Hindlimb muscle (tissue), 1 donor: ENCODE measurements at places on chromosomes 7 and 10.

GRCh38 chr10:92203919-92204623, 86.8 kb downstream of the CPEB3 start:
- DNase-seq, result no peak

DNA sequence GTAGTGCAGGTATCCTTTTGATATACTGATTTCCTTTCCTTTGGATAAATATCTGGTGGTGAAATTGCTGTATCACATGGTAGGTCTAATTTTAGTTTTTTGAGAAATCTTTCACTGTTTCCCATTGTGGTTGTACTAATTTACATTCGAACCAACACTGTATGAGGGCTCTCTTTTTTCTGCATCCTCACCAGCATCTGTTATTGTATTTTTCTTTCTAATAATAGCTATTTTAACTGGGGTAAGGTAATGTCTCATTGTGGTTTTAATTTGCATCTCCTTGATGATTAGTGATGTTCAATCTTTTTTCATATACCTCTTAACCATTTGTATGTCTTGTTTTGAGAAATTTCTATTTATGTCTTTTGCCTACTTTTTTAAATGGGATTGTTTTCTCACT, 335.4 kb upstream of the MTPN start:
- no peak for DNase-seq

- DNase-seq, result peak; percentile 81
Measured at GRCh38 chr10:93376372-93377293, 105.5 kb downstream of the MYOF start.

GRCh38 chr7:110095372-110096052, 995.4 kb upstream of the LRRN3 start:
- no peak for DNase-seq

GRCh38 chr10:5047912-5048628, 44.4 kb upstream of the AKR1C2 start:
- DNase-seq, result no peak

DNA sequence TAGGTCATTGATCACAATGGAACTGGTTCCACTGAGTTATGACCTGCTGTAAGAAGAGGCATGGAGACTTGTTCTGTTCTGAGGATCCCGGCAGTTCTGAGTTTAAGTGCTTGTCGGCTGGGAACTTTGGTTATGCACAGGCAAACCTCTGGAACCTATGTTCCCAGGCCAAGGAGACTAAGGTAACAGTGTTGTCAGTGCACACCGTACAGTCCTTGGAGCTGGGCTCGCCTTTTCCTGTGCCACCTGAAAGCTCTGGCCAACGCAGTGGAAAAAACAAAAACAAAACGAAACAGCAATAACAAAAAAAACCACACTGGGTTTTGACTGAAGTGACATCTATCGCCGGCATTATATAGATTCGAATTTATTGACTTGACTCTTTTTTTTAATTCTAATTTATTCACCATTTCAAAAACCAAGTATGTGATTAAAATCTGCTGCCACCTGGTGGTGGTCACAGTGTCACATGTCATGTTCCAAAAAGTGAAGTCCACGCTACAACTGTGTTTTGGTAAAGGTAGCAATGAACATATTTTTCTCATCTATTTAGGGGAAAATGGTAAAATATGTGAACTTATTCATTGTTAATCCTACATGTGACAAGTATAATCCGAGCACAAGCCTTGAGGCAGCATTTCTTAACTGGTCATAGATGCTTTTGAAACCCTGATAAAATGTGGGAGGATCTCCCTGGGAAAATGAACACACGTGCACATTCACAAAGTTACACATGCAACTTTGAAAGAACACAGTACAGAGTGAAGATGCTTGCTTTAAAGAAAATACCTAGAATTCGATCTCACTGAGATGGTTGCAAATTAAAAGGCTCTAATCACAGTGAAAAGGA, 113.8 kb upstream of the PPP2R2D start:
- peak; percentile 52 for DNase-seq

DNA sequence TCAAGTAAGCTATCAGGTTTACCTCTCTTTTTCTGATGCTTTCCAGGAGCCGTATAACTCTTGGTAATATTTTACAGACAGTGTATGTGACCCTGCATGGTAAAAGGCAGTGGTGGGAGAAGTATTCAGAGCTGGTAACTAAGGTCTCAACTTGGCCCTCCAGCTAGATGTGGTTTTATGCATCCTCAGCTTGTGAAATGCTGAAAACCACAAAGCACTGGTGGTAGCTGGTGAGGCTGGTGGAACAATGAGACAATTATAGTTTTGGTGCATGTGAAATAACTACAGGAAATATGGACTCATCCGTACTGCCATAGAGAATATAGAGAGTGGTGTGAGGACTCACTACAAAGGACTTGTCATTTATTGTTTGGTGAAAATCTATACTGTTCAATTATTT, 383.0 kb upstream of the PCDH15 start:
- DNase-seq, result no peak

- DNase-seq, result peak; percentile 29
Measured at GRCh38 chr10:86535132-86535882, 13.7 kb upstream of the WAPL start.

- DNase-seq, result peak; percentile 15
Measured at GRCh38 chr7:40436710-40437109, 301.9 kb downstream of the SUGCT start.

GRCh38 chr10:102299873-102300272, 54.5 kb downstream of the GBF1 start:
- no peak for DNase-seq

- no peak for DNase-seq
Measured at GRCh38 chr10:97823734-97824133, 25.9 kb upstream of the GOLGA7B start.

DNA sequence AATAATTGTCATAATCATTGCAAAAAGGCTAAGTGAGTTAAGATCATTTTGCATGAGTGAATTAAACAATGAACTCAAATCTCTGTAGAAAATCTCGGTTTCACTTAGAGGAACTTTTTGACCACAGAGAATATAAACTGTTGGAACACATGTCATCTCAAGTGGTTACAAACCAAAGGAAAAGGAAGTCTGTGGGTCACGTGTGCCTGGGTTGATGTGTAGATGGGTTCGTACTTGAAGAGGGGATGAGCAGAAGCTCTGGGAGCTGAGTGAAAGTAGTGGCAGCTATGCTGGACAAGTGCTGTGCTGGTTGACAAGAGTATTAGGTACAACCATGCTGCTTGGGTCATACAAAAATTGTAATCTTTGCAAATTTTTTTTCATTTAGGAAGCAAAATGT, 35.0 kb downstream of the GLRX3 start:
- DNase-seq, result no peak

GRCh38 chr7:25391295-25391861, 163.1 kb upstream of the NPVF start:
- DNase-seq, result peak; percentile 55

- DNase-seq, result no peak
Measured at GRCh38 chr10:132926070-132926469, 16.3 kb downstream of the CFAP46 start.

DNA sequence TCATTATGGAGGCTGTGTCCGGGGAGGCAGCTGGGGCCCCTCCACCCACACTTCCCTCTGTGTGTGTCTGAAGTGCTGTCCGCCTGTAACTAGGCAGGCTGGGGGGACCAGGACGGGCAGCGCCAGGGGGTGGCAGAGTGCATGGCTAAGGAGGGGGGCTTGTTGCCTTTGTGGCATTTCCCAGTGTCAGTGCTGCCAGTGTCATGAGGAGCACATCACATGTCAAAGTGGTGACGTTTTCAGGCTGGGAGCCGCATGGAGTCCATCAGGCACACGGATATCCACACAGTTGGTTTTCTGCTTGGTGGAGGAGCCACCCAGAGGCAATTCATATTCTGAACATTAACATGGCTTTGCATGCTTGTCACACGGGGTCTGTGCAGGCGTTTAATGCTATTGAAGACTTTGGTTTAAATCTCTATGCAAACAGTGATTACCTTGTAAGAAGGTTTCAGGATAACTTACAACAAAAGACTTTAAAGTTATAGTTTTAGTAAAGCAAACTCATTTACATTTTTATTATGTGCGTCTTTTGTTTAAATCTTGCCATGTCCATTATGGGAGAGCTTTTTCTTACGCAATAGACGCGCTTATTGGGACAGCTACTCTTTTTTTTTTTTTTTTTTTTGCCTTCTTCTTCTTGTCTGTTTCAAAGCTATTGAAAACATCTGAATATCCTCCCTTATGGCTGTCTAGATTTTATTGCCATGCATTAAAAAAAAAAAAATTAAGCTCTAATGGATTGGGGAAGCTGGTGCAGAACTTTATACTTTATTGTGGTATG, 52.9 kb downstream of the C10orf67 start:
- DNase-seq, result no peak

GRCh38 chr10:34295142-34295548, 520.0 kb downstream of the PARD3 start:
- no peak for DNase-seq

- DNase-seq, result no peak
Measured at GRCh38 chr7:52689912-52690311, 345.5 kb upstream of the POM121L12 start.

GRCh38 chr10:44969854-44970253, 8.8 kb downstream of the DEPP1 start:
- DNase-seq, result no peak

- DNase-seq, result no peak
Measured at GRCh38 chr10:1110674-1111119, 54.5 kb downstream of the WDR37 start.

DNA sequence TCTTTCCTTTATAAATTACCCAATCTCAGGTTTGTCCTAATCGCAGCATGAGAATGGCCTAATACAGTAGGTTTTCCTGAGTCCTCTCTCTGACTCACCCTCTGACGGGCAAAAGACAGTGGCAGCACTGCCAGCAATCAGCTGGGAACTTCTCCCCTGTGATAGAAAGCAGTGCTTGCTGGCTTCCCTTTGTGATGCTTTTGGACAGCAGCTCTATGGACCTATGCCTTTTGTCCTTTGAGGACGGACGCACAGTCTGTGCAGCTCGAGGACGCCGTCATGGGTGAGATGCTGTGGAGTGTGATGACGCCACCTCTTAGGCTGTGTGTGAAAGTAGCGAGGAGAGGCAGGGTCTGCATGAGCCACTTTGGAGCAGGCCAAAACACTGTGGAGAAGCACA, 68.8 kb downstream of the KIAA1217 start:
- no peak for DNase-seq

GRCh38 chr10:133263674-133264073, 13.0 kb downstream of the ADAM8 start:
- no peak for DNase-seq

- no peak for DNase-seq
Measured at GRCh38 chr10:10987111-10987510, 30.6 kb upstream of the CELF2 start.

GRCh38 chr7:94056796-94057207, 52.6 kb upstream of the BET1 start:
- DNase-seq, result no peak

GRCh38 chr7:143237366-143237765, 15.5 kb downstream of the TAS2R40 start:
- DNase-seq, result no peak

DNA sequence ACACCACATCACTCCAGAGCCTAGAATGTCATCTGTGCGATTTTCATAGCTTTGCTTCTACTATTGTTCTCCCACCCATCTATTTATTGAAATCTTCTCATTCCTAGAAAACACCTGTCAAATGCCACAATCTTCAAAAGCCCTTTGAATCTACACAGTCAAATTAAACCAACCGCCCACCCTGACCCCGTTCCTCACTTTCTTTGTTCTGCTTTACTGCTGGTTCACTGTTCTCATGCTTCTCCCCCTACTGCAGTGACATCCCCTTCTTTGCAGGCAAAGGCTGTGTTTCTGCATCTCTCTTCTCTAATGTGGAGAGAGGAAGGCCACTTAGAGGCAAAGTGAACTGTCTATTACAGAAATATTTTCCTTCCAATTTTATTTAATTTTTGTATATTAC, 152.4 kb upstream of the NEBL start:
- no peak for DNase-seq

- DNase-seq, result no peak
Measured at GRCh38 chr10:117408436-117409384, 33.5 kb upstream of the PDZD8 start.

GRCh38 chr7:156184164-156184563, 371.9 kb upstream of the SHH start:
- DNase-seq, result no peak
